ENCODE measurements at places on chromosomes 3 and 15.

DNA sequence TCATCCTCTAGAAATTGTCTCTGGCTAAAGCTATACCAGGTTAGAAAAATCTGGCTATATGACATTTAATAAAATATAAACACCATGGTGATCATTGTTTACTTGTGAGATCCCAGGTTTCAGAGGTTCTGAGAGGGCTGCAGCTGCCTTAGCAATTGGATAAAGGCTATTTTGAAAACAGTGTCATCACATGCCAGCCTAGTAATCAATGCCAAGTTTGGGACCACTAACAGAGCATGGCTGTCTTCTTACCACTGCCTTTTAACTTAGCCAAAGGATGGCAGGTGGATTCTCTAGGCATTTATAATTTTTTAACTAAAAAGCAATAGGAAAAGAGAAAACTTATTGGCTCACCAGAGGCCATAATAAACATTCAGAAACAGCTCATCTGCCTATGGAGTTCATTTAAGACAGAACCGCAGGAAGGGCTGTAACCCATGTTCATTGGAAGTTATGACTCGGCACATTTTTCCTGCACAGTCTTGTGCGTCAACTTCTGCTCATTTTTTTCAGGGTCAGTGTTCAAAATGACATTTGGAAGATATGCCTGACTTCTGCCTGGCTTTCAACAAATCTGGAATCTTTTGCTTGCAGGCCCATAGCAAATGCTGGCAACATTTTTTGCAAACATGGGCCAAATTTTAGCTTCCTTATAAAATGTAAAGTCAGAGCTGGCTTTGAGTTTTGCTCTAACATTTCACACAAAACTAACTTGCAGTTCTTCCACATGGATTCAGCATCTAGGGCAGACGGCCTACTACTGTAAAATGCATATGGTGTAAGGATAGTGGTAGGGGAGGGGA lies 476.0 kb upstream of the TBL1XR1 start:
- no peak for DNase-seq

DNA sequence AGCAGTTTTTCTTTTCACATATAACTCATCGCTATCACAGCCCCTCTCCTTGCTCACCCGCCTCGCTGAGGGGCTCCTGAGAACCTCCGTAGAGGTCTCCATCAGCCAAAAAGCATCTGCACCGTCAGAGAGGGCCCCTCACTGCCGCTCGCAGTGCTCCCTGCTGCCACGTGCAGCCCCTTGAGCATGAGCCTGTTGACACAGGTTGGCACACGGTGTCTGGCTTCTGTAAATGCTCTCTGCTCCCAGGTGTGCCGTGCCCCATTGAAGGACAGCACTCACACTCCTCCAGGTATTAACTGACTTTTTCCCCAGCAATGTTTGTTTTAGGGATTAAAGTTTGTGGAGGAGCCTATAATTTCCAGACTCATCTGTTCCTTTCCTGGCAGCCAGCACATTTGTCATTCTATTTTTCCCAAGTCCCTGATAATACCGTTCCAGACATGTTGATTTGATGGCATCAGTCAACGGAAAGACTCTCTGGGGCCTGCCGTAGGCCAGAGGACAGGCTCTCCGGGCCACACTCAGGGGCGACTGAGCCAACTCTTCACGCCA lies 2.1 kb upstream of the FURIN start:
- no peak for DNase-seq

- DNase-seq: no peak
These were observed 117.9 kb downstream of the MITF start for GRCh38 chr3:69856965-69857705.

- DNase-seq: no peak
These were observed 43.5 kb upstream of the MAGEF1 start for GRCh38 chr3:184755315-184755731.

DNA sequence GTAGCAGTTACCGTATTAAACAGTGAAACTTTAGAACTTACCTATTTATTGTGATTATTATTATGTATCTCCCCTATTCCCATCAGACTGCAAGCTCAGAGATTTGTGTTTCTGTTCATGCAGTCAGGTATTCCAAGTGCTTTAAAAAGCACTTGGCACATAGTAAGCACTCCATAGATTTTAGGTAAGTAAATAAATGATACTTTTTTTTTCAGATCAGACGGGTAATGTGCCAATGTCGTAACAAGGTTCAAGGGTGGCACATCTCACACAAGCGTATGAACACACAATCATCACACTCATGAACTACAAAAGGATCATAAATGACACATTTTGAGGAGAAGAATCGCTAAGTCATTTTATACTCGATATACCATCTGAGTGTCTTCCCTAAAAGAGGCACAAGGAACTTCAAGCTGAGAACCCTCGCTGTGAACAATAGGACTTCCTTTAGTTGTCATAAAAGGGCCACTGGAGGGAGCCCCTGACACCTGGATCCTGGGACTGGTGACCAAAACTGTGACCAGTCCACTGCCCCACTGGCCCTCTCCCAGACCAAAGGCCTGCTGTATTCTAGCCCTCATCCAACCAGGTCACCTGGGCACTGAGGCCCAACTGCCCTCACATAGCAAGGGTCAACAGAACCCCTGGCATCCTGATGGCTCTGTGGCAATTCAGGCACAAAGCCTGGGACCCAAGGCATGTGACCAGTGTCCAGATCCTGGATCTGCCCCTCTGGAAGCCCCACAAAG lies 32.1 kb downstream of the KIF9 start:
- no peak for DNase-seq

GRCh38 chr3:135809021-135809634 lies 156.4 kb upstream of the PPP2R3A start:
- no peak for DNase-seq

GRCh38 chr3:194323785-194324735 lies 27.1 kb downstream of the CPN2 start:
- no peak for DNase-seq

GRCh38 chr3:23650371-23651140 lies 155.2 kb upstream of the UBE2E1 start:
- DNase-seq: no peak

GRCh38 chr3:110576960-110577359 lies 494.7 kb upstream of the NECTIN3 start:
- no peak for DNase-seq

DNA sequence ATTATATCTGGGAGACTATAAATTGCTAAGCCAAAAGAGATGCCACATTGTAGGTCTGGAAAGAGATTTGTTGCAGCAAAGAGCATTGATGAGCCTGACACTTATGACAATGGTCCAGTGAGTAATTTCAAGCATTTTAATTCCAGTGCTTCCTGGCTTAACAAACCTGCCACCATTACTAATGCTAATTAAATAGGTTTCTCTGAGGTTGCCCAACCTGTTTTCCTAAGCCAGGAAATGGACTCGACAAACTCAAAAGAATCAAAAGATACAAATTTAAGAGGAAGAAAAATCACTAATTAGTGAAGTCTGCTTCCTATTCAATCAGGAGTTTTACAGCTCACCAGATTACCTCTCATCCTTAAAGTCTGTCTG lies 36.7 kb upstream of the CTDSPL start:
- no peak for DNase-seq
